Kidney capillary endothelial cell (primary cell): ENCODE measurements at places on chromosomes 13 and 19.

DNA sequence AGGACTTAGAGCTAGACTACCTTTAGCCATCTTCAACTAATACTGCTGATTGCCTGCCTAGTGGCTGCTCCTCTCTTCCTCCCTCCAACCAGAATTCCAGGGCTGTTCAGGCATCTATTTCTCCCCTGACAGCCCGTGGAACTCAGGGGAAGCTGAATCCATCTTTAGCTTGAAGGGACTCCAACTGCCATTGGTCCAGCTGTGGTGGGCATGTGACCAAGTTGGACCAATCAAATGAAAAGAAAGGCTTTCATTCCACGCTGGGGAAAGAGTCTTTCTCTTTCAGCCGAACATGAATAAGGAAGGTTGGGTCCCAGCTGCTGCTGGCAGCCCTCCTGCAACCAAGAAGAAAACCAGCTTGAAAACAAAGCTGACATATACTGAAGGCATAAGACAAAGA lies 168.5 kb upstream of the OBI1 start:
- no peak for DNase-seq

- DNase-seq: no peak
Measured at GRCh38 chr13:76036176-76036575, 400.0 kb downstream of the LMO7 start.

DNA sequence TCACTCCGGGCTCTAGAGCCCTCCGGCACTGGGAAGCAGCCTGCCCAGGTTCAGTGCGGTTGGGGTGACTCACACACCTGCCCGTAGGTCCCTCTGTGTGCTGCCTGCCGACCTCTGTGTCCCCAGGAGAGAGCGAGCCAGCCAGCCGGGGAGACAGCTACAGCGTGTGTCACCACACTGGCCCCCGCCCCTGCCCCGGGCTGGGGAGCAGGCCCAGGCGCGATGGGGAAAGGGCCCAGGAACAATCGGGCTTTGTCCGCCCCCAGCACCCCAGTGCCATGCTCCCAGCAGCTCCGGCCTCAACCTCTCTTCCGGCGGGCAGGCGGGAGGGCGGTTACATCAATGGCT lies at the start of gene KLK6:
KLK6 (minus strand) TSS at position 179 of the 348 bp plus-strand sequence. CDS start 1,487 bp downstream, outside the sequence.
- DNase-seq: no peak

DNA sequence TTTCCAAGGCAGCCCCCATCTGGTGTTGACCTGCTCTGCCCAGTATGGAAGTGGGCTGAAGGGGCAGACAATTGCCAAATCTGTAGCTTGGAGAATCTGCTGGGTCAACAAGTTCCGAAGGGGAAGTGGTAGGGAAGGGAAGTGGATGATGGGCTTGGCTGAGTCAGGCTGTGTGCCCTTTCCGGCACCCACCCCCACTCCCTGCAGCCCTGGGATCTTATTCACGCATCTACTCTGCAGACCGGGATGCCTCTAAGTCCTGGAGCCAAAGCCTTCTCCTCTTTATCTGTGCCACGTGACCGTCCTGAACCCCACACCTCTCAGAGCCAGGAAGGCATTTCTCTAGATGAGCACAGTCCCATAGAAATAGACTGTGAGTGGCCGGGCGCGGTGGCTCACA lies 7.5 kb upstream of the C5AR2 start:
- peak; percentile 75 for DNase-seq

DNA sequence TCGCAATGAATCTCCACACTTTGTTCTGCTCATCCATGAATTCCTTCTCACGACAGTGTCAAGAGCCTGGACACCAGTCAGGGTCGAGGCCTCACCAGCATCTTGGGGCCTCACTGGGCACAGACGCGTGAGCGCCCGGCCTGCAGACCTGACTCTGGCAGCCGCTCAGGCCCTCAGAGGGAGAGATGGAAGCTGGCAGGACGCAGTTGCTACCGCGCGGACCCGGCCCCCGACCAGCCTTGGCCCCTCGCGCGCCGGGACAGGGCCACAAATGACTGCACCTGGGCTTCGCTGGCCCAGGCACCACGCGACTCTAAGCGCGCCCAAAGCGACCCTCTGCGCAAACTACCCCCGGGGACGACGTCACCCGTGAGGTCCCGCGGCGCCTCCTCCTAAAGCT lies 937 bp upstream of the USP29 start:
- DNase-seq: no peak

DNA sequence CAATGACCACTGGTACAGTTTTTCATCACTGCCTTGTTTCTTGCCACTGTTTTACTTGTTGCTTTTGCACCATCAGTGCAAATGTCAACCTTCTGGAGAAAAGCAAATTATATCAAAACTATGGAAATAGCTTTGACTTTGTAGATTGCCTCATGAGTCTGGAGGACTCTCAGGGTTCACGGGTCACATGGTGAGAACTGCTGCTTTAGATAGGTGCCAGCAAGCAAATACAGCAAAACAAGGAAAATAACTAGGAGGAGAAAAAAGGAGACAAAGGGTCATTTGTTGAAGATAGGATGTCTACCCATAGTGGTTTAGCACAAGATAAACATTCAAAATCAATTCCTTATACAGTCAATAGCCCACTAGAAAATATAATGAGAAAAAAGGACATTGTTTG lies 33.1 kb downstream of the POLR1D start:
- no peak for DNase-seq

DNA sequence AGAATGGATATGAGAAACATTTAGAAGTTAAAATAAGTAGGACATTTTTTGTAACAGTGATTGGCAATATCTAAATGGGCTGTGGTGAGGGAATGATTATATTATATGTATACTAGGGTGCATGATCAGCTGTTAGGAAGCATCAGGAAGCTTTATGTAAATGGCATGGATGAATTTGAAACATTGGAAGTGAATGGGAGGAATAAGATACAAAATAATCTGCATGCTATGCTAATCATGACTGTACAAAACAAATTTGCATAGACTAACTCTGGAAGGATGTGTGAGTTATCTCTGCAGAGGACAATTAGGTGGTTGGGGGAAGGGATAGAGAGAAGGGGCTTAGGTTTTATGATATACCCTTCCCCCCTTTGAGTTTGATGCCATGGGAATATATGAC lies 156.5 kb downstream of the MTUS2 start:
- DNase-seq: no peak

GRCh38 chr19:2561895-2562294 lies 86.0 kb downstream of the GADD45B start:
- DNase-seq: no peak

DNA sequence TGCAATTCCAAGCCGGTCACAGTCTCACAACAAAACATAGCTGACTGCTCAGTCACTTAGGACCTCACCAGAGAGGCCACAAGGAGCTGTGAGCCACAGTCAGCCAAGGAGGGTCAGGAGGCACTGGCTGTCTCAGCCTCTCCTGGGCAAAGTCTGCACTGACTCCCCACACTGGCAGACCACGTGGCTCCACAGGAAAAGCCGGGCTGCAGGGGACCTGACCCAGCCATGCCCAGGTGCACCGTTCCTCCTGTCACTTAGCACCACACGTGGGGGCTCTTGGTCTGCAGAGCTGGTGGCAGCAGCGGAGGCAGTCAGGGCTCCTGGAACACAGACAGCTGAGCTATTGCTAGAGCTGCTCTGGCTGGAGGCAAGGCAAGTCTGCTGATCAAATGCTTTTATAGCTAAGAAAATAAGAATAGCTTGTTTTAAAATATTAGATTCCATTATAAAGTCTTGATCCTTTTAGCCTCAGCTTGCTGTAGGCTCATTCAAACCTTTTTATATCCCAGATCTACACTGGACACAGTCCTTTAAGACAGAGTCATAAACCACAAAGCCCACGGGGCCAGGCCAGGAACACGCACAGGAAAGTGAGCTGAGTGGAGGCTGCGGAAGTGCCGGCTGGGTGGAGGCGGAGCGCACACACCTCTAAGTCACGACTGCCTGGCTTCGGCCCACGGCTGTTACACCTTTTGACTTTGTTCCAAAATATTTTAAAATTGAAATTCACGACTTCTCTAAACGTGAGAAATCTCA lies 744.1 kb downstream of the UQCRFS1 start:
- peak; percentile 22 for DNase-seq

GRCh38 chr19:18710996-18711751 lies 27.7 kb downstream of the CRTC1 start:
- DNase-seq: no peak

GRCh38 chr13:36712770-36713169 lies 39.0 kb downstream of the SERTM1 start:
- DNase-seq: no peak

DNA sequence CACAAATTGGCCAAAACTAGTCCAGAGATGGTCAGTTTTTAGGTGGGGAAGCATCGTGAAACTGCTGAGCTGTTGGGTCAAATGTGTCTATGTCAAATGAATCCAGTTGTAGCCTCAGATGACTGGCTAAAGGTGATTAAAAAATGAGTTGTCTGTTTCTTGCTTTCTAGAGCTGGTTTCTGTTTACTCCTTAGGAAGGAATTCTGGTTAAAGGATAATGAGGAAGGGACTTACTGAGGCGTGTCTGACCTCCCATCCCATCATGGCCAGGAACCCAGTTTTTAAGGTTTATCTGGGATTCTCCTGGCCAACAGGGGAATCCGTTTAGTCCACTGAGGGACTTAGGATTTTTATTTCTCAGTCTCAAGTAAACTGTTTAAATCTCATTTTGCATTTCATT lies 256.5 kb downstream of the UQCRFS1 start:
- no peak for DNase-seq

DNA sequence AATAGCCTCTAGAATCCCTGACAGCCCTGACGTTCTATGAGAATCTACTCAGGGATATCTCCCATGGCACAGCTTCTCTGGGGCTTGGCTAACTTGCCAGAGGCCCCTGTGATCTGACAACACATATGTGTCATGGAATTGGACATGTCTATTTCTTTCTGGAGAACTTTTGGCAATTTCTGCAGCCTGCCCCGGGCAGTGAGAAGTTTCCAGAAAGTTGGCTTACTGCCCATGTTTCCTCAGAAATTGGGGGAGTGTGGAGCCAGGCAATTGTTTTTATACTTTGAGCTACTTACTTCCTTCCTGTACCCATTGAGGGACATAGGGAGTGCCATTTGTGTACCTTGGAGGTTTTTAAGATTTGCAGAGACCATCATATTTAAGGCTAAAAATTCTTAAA lies 98.9 kb downstream of the FLT1 start:
- DNase-seq: no peak

DNA sequence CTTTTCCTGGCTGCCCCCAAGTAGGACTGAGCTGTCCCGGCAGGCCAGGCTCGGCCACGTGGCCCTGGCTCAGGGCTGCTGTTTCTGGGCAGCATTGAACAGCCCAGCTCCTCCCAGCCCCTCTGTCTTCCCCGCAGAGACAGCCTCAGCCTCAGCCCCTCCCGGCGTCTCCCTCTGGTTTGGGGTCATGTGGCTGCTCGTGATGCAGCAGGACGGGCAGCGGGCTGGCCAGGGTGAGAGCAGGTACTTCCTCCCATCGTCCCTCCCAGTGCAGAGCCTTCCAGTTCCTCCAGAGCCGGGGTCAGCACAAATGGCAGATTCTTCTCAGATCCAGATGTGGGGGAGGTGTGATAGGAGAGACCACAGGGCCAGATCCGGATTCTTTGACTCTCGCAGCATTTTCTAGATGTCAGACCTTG lies 114.6 kb downstream of the KDM4B start:
- no peak for DNase-seq

DNA sequence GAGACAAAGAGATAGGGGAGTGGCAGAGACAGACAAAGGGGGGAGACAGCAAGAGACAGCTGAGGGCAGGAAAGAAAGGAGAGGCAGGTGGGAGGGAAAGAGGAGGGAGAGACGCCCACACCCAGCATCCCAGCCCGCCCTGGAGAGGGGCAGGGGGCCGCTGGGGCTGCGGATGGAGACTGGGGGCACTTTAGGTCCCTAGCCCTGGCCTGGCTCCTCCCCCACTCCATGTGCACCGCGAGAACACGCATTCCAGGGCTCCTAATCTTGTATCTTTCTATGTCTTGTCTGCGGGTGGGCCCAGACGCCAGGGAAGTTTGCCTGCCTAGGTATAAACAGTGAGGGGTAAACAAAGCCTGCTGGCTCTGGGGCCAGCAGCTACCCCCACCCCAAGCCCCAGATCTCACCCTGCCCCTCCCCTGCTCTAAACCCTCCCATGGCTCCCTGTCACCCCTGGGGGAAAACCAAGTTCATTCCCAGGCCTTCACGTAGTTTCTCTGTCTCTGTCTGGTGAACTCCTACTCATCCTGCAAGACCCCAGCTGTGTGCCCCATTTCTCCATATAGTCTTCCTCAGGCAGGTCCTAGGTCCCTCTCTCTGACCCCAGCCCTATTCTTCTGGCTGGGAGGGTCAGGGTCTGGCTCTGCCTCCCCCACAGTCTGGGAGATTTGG lies 5.7 kb downstream of the TLE5 start:
- DNase-seq: no peak

DNA sequence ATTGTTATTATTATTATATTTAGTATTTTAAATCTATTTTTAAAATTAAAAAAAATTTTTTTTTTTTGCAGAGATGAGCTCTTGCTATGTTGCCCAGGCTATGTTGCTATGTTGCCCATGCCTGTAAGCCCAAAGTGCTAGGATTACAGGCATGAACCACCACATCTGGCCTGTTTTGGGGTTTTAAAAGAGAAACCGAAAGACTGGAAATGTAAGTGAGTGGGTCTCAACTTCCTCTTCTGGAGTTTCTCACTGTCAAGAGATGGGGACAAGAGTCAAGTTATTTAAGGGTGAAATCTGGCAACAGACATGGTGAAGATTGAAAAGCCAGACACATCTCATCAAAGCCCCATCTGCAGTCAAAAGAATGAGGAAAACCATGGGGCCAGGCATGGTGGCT lies 4.2 kb upstream of the OR7G3 start:
- no peak for DNase-seq

- no peak for DNase-seq
Measured at GRCh38 chr19:34370983-34371382, 6.0 kb downstream of the GPI start.

DNA sequence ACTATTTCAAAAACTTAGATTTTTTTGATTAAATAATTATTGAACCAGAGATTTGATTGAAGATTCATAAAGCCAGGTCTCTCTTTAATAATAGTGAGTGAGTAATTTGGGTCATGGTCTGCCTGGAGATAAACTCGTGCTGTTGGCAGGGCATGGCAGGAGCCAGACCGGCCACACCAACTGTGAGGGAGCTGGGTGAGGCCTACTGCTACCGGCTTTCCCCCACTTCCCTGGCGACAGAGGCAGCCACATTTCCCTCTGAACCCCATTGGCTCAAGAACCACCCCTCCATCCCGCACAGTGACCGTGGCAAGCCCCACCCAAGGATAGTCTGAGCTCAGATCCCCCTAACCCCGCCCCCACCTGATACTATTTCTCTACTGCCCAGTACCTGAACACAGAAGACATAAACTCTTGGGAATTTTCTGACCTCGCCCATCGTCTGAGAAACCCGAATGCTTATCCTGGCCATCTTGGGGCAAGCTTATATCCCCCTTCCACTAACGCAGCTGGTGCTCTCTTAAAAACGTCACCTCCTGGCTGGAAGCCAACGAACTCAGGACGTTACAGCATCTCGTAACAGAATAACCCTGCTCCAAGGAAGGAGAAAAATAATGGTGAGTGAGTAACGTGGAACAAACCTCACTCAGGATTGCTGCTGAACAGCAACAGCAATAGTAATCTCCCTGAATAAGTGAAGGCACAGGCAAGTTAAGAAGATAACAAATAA lies 627.6 kb upstream of the PCDH9 start:
- no peak for DNase-seq

GRCh38 chr19:17847538-17848366 lies at the start of gene JAK3:
JAK3 (minus strand) TSS chr19:17847982; CDS start chr19:17844417, 3,565 bp downstream.
- DNase-seq: peak; percentile 64

- no peak for DNase-seq
Measured at GRCh38 chr19:45593520-45593919, 8.5 kb downstream of the GPR4 start.
